ENCODE measurements at places on chromosomes 5 and 9.

- no peak for DNase-seq
Observed at GRCh38 chr5:66888613-66889012, 292.4 kb downstream of the MAST4 start.

- no peak for DNase-seq
Observed at GRCh38 chr5:69213513-69214215, 21.0 kb upstream of the CDK7 start.

DNA sequence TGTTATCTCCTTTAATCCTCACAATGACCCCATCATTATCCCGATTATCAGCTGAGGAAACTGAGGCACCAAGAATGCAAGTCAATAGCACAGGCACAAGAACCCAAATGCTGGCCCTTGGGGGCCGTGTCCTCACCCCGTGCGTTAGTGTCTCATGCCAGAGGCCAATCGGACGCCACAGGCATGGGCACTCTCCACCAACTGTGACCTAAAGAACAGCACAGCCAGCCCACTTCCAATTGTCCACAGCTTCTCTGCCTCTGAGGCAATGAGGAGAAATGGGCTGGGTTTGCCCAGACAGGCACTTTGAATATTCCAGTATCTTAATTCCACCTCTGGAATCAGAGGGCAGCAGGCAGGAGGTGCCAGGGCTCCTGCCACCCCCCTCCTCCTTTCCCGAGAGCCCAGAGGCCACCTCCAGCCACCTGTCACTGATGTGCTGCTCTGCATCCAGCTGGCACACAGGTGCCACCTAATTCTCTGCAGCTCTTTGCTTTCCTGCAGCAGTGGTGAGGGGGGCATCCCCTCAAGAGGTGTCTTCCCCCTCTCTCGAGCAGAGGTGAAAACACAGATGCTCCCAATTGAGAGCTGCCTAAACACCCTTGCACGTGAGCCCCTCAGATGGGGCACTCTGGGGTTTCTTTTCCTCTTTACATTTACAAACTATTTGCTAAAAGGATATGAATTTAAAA lies 107.5 kb downstream of the ROR2 start:
- no peak for DNase-seq

DNA sequence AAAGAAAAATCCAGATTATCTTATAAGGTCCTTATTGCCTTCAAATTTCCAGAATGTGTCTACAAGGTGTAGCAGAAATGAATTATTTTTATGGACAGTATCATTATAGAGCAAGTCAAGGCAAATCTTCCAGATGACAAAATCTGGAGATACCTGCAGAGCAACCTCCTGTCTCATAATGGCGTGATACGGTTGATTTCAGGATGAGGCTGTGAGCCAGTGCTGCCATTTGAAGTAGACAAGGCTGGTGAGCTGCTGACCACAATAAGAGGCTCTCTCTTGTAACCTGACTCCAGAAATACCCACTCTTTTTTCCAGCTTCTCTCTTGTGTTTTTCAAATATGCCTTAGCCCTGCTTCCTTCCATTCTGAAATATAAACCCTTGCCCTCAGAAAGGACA lies 108.2 kb downstream of the HTR1A start:
- DNase-seq, result no peak

- peak; percentile 11 for DNase-seq
Observed at GRCh38 chr5:90645024-90645610, 86.5 kb downstream of the ADGRV1 start.
